ENCODE measurements at places on chromosomes 2 and 18.

- DNase-seq: no peak
These were observed 681 bp upstream of the ROCK2 start for GRCh38 chr2:11344956-11345677.

GRCh38 chr2:63831176-63831575, 10.5 kb upstream of the UGP2 start:
- no peak for DNase-seq

GRCh38 chr18:2883076-2883735, 36.4 kb downstream of the EMILIN2 start:
- peak; percentile 23 for DNase-seq

- no peak for DNase-seq
These were observed 59.4 kb upstream of the UPP2 start for GRCh38 chr2:158042245-158042644.

GRCh38 chr2:8679827-8680731, 1.8 kb upstream of the ID2 start:
- DNase-seq: no peak

DNA sequence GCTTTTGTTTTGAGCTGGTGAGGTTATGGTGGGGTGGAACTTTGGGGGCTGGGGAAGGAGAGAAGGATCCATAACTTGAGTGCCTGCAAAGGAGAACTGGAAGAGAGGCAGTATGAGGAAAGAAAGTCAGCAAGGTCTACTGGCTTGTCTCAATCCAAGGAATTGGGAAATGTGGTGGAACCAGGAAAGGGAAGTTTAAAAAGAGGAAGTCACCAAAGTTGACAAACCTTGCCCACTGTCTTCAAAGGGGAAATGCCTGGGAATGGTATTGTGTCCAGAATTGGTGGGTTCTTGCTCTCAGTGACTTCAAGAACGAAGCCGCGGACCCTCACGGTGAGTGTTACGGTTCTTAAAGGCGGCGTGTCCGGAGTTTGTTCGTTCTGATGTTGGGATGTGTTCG, 304.1 kb upstream of the FAM98A start:
- DNase-seq: no peak

GRCh38 chr2:94869131-94869530, 2.1 kb upstream of the TEKT4 start:
- DNase-seq: no peak

- DNase-seq: no peak
These were observed 14.2 kb downstream of the CAPG start for GRCh38 chr2:85395912-85396475.

DNA sequence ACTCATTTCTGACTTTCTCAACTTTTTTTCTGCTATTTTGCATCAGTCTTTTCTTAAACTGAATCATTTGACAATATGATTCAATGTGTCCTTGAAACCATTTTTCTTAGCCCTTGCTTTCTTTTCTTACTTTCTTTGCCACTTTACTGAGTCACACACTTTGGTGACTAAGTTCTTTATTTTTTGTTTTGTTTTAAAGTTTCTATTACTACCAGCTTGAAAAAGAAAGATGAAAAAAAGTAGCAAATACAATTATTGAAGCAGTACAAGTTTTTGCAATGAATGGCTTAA, 116.5 kb downstream of the DOCK10 start:
- DNase-seq: no peak

DNA sequence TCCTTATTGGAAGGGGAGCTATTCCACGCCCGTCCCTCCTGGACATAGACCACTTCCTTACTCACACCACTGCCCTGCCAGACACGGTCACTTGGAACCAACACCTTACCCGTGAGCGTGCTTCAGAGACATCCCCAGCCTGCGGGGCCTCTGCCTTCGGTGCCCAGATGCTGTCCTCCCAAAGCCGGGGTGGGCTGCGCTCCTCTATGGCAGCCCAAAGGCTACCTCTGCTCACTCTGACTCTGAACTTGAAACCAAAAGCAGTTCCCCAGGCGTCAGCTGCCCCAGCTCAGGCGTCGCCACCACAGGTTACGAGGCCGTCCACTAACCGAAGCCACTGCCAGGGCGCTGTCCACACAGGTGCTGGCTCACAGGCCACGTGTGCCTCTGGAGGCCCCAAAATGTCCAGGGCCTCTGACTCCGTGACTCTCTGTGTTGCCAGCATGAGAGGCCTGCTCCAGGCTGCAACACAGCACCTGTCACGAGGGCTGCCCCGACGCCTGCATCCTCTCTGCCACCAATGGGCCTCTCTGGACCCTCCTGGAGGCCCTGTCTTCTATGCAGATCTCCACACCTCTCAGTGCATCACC, 23.8 kb downstream of the HDAC4 start:
- DNase-seq: no peak

GRCh38 chr2:215171151-215171550, 32.7 kb upstream of the ABCA12 start:
- no peak for DNase-seq

- DNase-seq: no peak
These were observed 141.3 kb upstream of the THUMPD2 start for GRCh38 chr2:39920307-39920801.

DNA sequence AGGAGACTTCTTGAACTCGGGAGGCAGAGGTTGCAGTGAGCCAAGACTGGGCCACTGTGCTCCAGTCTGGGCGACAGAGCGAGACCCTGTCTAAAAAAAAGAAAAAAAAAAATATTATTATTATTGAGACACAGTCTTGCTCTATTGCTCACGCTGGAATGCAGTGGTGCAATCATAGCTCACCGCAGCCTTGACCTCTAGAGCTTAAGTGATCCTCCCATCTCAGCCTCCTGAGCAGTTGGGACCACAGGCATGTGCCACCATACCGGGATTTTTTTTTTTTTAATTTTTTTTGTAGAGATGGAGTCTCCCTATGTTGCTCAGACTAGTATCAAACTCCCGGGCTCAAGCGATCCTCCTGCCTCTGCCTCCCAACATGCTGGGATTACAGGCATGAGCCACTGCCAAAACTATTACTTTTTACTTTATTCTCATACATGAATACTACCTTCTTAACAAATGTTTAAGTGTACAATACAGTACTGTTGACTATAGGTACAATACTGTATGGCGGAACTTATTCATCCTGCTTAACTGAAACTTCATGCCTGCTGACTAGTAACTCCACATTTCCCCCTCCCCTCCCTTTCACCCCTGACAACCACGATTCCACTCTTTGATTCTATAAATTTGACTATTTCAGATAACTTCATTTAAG, 15.5 kb downstream of the FBXO11 start:
- no peak for DNase-seq

DNA sequence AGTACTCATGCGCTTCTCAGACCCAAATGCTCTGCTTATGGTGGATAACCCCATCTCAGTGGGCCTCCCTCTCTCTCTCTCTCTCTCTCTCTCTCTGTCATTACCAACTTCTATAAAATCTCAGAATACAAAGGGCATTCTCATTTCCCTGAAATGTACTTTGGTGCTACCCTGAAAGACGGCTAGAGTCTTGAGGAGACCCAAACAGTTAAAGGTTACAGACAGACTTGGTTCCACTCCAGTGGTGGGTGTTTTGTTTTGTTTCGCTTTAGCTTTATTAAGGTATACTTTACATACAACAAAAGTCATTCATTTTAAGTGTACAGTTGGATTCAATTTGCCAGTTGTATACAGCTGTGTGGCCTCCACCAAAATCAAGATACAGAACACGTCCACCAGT, 60.9 kb downstream of the BCL11A start:
- DNase-seq: no peak

DNA sequence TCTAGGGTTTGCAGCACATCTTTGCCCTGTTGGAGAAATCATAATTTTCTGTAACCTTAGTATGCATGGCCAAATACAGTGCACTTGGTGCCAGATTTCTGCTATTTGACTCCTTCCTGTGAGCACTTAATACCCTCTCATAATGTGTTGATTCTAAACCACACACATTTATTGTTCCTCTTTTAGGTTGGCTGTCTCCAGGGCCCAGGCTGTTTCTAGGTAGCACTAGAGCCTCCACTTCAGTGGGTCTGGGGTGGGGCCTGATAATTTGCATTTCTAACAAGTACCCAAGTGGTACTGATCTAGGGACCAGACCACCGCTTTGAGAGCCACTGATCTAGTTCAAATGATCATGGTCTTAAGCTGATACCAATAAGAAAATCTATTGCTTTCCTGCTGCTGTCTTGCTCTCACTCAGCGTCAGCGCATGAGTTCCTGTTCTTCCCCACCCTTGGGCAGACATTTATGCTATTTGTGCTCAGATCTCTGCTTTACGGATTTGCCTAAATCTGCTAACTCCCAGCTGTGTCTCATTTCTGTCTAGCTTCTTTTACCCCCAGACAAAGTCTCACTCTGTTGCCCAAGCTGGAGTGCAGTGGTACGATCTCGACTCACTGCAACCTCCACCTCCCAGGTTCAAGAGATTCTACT, 7.4 kb downstream of the PTRHD1 start:
- DNase-seq: no peak

DNA sequence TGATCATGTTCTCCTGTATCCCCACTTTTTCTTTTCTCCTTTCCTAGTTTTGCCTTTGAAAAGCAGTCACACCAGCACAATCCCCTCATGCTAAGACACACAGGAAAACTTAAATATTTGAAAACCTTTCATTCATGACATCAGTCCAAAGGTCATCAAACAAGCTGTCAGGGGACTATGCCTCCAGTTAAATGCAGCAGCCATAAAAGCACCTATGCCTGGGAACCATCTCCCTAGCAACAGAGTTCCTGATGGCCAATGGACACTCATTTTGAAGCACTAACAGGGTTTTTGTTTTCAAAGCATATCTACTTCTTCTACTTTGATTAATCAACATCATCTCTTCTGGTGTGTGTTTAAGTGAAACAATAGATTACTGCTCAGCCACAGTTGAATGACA, 286.4 kb upstream of the PARD3B start:
- no peak for DNase-seq

DNA sequence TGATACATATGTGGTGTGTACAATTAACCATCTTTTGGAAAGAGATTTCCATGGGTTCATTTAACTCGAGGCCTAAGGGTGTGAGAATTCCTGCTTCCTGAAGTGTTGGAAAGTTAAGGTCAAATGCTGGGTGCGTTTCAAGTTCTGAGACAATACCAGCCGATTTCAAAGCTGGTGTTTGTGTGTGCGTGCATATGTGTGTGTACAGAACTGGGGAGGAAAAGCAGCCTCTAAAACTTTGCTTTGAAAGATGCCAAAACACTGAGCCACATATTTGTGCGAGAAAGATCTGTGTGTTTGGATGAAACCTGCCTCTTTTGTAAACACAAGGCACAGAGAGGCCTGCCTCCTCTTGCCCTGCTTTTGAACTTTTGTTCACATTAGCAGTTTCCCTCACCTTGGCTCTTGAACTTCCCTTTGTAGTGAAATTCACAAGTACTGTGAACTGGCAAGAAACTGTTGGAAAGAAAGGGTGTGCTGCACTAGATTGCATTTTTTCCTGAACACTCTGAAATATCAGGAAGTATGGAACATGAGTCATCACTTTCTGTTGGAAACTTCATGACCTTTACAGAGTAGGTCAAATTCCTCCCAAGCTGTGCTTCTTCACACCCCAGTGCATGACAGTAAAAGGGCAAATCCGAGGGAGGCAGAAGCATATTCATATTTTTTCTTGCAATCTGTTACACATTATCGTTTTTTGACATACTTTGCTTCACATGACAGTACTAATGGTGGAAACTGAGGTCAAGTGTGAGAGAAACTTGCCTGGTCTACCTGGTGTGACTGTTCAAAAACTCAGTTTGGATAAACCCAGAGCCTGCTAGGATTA, 20.0 kb upstream of the CAVIN2 start:
- DNase-seq: no peak

- DNase-seq: no peak
These were observed 34.1 kb downstream of the INO80D start for GRCh38 chr2:206051912-206052311.

DNA sequence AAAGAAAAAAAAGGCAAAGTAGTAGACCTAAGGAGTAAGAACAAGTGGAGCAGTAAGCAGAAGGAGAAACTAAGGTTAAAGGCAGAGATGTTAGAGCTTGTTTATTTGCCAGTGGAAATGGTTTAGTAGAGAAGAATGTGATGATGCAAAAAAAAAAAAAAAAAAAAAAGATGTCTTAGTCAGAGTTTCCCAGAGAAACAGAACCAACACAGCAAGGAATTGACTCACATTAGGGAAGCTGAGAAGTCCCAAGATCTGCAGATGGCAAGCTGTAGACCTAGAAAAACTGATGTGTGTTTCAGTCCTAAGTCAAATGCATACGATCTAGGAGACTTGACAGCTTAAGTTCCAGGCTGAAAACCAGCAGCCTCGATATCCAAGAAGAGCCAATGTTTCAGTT, 1548.8 kb upstream of the LRRTM1 start:
- DNase-seq: no peak

DNA sequence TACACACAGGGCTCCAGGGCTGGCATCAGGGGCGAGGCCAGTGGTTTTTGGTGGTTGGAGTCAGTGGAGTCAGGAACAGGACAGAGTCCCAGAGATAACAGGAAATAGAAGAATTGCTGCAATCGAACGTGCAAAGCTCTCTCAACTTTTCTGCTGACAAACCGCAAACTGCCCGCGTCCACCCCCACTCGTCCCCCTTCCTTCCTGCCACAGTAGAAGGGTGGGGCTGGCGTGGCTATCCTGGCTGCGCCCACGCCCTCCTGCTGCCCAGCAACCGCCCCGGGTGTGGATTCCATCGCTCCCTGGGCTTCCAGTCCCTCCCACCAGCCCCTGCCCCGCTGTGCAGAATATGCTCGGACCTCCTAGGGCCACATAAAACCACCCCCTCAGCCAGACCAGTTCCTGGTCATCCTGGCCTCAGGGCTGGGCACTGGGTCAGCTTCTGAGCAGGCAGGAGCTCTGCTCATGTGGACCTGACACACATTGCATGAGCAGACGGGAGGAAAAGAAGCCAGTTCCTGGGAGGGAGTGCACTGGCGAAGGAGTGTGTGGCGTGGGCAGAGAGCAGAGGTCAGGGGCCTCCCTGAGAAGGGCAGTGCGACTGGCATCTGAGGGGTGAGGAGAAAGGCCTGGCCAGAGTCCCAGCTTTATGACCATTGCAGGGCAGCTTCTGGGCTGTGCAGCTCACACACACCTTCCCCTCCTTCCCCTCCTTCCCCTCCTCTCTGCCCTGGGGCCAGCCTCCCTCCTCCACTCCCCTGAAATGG, 85.4 kb upstream of the ATG16L1 start:
- DNase-seq: peak; percentile 8

DNA sequence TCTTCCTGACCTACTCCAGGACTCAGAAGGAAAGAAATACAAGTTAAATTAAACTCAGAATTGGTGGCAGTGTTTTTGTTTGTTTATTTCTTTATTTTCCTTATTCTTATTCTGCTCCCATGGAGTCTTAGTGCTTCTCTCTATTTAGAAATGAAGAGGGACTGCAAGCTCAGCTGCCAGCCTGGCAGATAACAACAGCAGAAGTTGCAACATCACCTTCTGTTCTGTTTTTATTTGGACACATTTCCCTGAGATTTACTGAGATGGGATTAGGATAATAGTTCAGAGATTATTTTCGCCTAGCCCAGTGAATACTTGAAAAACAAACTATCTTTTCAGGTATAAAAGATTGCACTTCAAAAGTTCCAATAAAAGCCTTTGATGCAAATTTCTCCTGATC, 70.4 kb upstream of the DTNA start:
- DNase-seq: no peak

- DNase-seq: no peak
These were observed 37.0 kb downstream of the TPRKB start for GRCh38 chr2:73700131-73700611.
